ENCODE measurements at places on chromosomes 1 and 21.

GRCh38 chr21:32757804-32758203, 13.8 kb downstream of the PAXBP1 start:
- no peak for DNase-seq

DNA sequence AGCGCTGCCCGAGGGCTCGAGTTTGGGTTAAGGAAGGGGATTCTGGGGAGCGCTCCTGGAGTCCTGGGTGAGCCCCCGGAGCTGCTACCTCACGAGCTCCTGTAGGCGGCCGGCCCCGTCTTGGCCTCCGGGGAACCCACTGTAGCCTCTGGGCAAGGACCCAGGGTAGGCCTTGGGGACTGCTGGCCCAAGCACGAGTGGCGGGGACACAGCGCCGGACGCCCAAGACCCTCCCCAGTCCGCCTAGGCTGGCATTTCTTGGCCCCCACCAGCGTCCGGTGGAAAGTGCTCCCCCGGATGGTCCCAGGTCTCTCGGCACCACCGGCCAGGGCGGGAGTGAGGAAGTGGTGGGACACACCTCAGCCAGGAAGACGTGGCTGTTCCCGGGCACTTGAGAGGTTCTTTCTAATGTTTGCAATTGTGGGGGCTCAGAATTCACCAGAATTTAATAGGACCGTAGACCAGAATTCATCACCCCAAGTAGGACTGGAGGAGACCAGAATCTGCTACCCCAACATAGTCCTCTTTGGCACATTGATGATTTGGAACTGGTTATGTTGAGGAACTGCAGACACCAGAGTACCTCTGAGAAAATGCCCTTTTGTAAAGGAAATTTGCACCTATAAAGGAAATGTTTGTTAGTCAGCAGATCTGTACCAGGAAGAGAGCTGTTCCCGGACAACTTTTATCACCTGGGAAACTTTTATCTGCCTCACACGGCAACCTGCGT, 622 bp upstream of the TMPRSS2 start:
- DNase-seq: no peak

DNA sequence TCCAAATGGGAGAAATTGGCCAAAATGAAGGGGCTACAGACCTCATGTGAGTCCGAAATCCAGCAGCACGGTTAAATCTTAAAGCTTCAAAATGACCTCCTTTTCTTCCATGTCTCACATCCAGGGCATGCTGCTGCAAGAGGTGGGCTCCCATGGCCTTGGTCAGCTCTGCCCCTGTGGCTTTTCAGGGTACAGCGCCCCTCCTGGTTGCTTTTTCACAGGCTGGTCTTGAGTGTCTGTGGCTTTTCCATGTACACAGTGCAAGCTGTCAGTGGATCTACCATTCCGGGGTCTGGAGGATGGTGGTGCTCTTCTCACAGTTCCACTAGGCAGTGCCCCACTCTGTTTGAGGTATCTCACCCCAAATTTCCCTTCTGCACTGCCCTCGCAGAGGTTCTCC, 78.7 kb downstream of the PRRX1 start:
- DNase-seq: no peak

- DNase-seq: no peak
Measured at GRCh38 chr1:173063171-173063570, 12.4 kb upstream of the TNFSF18 start.

Measured in SIG-M5 (cell line).